Natural killer cell (primary cell): ENCODE measurements at places on chromosomes 3 and 15.

- DNase-seq: no peak
Observed at GRCh38 chr3:34782871-34783270, 856.5 kb upstream of the ARPP21 start.

DNA sequence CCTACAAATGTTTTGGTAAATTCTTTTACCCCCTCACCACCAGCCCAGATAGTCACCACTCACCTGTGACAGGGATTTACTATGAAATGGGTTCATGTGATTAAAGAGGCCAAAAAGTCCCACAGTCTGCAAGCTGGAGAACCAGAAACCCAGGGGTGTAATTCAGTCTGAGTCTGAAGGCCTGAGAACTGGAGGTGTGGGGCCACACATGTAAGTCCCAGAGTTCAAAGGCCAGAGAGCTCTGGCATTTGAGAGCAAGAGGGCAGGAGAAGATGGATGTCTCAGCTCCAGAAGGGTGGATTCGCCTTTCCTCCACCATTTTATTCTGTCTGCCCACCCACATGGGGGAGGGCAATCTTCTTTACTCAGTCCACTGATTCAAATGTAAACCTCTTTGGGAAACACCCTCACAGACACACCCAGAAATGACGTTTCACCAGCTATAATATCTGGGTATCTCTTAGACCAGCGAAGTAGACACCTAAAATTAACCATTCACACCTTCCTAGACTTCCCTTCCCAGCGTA is 11.9 kb downstream of the RTP3 start:
- no peak for DNase-seq

GRCh38 chr3:120331076-120331475 is 18.1 kb downstream of the LRRC58 start:
- no peak for DNase-seq

- DNase-seq: no peak
Observed at GRCh38 chr15:70324001-70324974, 226.6 kb upstream of the TLE3 start.

DNA sequence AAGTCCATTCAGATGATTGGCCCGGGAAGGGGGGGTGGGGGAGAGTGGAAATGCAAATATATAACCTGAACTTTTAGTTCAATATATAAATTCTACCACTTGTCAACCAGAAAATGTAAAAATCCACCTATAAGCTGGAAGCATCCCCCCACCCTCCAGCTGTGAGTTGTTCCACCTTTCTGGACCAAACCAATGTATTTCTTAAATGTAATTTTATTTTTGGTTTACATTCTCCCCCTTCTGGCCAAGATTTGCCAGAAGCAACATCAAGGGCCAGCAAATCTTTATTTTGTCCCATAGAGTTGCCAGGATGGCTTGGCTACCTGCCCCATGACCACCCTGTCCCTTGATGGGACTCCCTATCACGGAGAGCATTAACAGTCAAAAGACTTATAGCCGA is 545.7 kb downstream of the TBL1XR1 start:
- no peak for DNase-seq

GRCh38 chr3:25094932-25095685 is 333.0 kb upstream of the RARB start:
- no peak for DNase-seq

- no peak for DNase-seq
Observed at GRCh38 chr3:87148020-87148419, 79.1 kb upstream of the CHMP2B start.

- no peak for DNase-seq
Observed at GRCh38 chr3:23619705-23620637, 185.8 kb upstream of the UBE2E1 start.

GRCh38 chr3:34056951-34057390 is 258.5 kb downstream of the PDCD6IP start:
- no peak for DNase-seq

DNA sequence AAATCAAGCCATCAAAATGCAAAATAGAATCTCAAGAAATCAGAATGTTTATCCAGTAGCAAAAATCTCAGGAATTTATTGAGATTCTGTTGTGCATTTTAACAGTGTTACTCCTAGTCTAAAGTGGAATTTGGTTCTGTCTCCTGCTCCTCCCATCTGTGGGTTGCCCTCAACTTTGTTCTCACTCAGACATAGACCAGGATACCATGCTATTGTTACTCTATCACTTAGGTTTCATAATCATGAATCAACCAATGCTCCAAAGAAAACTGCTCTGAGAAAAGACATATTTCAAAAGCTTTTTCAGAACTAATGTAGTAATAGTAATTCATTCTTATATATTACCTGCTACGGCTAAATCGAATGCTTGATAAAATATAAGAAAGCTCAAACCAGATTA is 274.7 kb downstream of the RBMS3 start:
- no peak for DNase-seq

DNA sequence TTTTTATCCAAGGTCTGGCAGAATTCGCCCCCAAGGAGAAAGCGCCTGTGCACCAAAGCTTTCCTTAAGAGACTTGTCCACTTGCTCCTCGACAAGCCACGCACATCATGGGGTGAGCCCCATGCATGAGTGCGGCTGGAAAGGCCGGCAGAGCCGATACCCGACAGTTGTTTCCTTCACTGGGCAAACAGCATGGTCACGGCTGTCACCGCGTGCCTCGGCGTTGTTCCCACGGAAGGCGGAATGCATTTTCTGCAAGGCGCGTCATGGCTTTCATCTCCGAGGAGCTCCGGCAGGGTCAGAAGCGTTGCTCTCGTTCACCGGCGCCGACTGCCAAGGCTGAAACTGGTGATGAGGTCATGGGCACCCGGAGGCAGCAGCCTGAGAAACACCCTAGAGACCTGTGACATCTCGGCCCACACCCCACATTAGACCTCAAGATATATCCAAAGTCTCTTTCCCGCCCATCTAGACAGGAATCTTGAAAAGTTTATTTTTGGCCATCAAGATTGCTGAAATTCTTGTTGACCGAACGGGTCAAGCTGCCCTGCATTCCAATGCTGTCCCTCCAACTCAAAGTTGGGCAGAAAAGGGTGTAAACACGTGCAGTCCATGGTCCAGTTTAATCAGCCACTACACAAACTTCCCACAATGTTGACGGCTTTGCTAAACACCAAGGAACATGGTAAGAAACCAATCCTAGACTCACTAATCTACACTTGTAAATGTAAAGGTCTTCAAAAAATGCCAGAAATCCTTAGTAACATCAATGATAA is 604 bp upstream of the TJP1 start:
- DNase-seq: no peak
